AG20443 (cell line): ENCODE measurements at places on chromosomes 16 and 17.

DNA sequence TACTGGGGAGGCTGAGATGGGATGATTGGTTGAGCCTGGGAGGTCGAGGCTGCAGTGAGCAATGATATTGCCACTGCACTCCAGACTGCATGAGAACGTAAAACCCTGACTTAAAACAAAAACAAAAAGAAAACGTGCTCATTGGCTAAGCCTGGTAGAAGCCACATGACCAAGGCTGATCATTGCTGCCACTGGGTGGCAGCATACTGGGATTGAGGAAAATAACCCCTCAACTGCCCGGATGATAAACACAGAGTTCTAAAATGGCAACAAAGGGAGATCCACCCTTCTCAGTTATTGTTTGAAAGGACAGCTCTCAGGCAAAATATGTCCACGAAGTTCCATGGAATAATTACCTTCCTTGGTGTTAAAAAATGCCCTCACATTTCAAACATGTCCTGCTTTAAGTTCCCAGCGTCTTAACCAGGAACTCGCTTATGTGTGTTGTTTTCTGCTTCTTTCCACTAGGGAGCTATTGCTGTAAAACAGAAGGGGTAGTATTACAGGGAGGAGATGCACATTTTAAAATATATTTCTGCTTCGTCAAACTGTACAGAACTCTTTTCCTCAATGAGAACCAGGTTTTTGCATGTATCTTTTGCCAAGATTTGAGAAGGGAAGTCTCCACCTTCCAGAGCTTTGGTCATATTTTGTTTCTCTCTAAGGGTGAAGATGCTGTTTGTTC lies 675.3 kb downstream of the MAF start:
- DNase-seq: no peak

DNA sequence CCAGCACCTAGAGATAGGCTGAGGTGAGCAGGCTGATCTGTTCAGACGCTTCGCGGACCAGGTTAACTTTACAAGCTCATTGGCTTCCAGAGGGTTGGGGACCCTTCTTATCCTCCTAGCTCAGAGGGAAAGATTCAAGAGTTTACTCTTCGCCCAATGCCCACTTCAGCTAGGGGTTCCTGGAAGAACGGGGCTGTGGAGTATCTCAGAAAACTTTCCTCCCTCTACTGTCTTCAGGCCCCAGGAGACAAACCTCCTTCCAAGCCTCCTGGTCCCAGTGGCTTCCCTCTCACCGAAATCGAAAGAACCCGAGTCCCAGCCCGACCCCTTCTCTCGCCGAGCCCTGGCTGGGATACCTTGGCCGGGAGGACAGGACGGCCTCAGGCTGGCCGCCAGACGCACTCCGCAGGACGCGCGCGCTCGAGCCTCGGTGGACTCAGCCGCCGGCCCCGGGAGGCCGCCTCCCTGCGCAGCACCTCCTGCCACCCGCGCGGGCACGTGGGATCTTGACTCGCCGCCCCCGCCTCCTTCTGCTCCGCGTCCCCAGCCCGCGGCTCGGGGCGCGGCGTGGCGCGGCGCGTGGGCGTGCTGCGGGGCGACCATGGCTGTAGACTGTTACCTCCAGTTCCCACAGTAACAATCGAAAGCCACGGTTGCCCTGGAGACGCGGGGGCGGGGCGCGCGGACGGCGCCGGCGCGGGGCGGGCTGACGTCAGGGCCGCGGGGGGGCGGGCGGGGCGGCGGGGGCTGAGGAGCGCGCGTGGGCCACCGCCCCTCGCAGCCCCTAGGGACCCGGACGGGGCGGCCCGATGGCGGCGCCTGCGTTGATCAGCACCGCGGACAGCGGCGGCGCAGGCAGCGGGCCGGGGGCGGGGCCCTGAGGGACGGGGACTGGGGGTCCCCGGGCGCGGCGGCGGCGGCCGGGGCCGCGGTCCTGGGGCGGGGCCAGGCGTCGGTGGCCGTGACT lies 5.3 kb upstream of the HIC1 start:
- peak; percentile 95 for DNase-seq

DNA sequence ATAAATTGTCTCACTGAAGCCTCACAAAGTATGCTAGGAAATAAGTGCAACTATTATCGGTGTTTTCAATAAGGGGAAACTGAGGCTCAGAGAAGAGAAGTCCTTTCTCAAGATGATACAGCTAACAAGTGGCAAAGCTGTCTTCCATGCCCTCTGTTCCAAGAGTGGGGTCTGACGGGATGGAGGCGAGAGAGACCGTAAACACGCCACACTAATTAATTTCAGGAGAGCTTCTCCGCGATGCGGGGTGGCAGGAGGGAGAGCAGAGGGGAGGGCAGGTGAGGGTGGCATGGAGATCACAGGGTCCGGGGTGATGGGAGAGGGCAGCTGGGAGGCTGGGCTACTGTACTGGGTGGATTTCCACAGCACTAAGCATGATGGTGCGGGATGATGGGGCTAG lies 80.3 kb downstream of the MYH11 start:
- no peak for DNase-seq

GRCh38 chr16:20755238-20755637 lies 8.6 kb upstream of the ACSM3 start:
- no peak for DNase-seq

GRCh38 chr17:48293319-48294019 lies 136.5 kb downstream of the SKAP1 start:
- no peak for DNase-seq

- DNase-seq: no peak
Observed at GRCh38 chr17:43689814-43690213, 28.1 kb upstream of the MEOX1 start.

- no peak for DNase-seq
Observed at GRCh38 chr17:51500454-51500853, 240.1 kb downstream of the UTP18 start.

GRCh38 chr16:81863630-81864352 lies 84.7 kb downstream of the PLCG2 start:
- no peak for DNase-seq

GRCh38 chr17:46776298-46777005 lies 42.0 kb downstream of the WNT3 start:
- no peak for DNase-seq

DNA sequence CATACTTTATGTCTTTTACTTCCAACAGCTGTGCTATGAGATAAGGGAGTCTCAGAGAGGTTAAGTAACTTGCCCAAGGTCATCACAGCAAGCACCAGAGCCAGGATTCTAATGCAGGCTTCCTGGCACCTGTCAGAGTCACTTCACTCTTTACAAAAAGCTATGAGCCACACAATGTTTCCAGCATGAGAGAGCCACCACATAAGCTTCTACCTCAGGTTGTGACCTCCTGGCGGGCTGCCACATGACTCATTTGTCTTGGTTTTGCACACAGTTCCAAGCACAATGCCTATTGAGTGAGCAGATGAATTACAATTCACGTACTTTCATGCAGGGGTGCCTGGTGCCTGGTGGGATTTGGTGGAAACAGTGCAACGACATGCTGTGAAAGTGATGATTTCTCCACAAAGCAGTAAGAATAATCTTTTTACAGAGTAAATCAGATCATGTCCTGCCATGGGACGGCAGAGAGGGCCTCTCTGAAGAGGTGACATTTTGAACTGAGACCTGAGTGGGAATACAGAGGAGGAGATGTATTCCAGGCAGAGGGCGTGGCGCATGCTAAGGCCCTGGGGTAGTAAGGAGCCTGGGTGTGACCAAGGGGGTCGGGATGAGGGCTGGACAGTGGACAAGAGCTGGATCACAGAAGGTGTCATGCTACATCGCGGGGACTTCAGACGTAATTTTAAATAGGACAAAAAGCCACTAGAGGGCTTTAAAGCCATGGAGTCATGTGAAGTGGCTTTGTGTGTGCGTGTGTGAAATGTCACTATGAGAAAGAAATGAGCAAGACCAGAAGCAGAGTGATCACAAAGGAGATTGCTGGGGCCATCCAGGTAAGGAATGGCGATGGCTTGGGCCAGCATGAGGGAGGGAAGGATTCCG lies 53.4 kb downstream of the CACNG3 start:
- DNase-seq: no peak

- DNase-seq: no peak
Observed at GRCh38 chr17:62062302-62062701, 2.8 kb downstream of the MED13 start.

GRCh38 chr16:88975511-88976061 lies 1.4 kb downstream of the CBFA2T3 start:
- DNase-seq: no peak

DNA sequence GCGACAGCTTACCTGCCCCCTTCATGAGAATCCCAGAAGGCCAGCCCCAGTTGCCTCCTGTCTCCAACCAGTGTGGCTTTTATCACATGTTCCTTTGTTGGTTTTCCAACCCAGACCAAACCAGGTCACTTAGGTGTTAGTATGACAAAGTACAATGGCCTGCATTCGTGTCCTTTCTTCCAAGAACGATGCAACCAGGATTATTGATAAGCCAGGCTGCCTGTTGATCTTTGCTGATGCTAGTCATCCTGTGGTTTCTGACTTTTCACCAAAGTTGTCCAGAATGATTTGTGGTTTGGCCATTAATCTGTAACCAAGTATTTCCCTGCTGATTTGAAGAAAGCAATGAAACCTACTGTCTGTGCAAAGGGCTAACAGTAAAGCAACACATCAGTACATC lies 191.4 kb downstream of the CYLD start:
- DNase-seq: no peak

DNA sequence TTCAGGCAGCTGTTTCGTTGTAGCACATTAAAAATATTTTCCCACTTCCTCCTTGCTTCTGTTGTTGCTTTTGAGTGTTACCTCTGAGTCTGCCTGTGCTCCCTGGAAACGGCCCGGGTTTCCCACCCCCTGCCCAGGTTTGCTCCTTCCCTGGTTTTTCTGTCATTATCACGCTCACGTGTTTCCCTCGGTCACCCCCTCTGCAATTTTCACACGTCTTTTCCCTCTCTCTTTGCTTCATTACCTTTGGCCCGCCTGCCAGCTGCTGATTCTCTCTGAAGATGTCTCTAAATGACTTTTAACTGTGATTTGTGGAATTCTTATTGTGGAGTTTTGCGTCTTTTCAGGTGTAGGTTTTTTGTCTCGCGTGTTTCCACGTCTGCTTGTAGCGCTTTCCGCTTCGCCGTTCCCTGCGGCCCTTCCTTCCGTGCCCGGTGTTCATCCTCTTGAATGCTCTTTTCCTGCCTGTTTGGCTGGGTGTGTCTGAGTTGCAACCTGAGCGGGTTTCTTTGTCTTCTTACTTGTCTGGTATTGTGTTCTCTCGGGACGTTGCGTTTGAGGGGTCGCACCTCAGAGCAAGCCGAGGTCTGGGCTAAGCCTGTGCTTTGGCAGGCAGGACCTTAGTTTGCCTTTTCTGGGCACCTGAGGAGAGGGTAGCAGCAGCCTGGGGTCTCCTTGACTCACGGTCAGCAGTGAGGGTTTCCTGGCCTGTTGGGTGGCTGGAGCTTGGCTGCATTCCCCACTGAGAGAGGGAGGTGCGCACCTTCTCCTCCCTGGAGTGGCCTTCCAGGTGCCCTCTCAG lies 96.3 kb upstream of the ZNF750 start:
- no peak for DNase-seq

DNA sequence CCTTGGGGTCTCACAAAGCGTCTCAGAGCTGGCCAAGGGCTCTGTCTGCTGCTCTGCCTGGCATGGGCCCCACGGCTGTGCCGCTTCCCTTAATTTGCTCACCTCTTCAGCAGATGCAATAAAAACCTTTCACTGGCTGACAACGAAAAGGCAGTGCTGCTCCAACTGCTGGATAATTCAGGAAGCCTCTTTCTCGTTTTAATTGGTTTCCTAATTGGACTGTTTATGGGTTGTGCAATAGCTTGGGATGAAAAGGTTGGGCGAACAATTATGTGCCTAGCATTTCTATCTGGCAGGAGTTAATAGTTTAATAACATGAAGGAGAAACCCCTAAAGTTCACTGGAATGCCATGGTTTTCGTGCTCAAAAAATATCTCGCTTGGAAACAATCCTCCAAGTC lies 234.1 kb upstream of the IRX5 start:
- no peak for DNase-seq

DNA sequence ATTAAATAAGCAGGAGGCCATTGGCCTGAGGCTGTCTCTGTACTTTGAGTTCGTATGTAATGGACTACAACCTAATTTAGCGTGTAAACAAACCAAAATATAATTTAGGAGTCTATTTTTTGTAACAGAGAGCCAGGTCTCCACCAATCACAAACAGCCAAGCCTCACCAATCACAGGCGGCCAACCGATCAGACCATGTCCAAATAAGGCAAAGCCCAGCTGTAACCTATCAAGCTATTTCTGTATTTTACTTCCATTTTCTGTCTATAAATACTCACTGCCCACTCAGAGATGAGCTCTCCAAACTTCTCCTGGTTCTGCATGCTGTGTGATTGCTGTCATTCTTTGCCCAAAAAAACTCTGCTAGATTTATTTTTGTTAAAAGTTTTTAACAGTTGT lies 322.7 kb downstream of the NPIPA8 start:
- no peak for DNase-seq
